ENCODE measurements at places on chromosomes 2 and 18. TPM values are rescaled to one million over a fixed set of nuclear protein-coding genes. Genes with fewer than 3 reads are reported as not detected.

Gene IL1RN
- total RNA-seq, result 0.33 TPM

Gene SH2D6
- not detected for total RNA-seq

Gene ASXL2
- total RNA-seq, result 19.1 TPM

Gene CREG2
- total RNA-seq, result not detected

Gene MPPE1
- total RNA-seq, result 35.2 TPM
